ENCODE measurements at places on chromosomes 16 and 17.

DNA sequence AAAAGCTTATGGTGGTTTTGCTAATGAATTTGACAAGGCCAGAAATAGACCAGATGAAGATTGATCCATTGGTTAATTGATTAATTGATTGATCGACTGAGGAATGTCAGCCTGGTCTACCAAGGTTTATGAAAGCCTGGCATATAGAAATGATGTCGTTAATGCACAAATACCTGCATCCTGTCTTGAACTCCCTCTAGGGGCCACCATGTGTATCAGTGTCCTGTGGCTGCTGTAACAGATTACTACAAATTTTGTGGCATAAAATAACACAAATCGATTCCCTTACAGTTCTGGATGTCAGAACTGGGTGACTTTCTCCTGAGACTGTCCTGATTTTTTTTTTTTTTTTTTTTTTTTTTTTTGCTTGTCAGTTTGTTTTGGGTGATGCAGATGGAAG, 553.2 kb downstream of the MAF start:
- no peak for DNase-seq

DNA sequence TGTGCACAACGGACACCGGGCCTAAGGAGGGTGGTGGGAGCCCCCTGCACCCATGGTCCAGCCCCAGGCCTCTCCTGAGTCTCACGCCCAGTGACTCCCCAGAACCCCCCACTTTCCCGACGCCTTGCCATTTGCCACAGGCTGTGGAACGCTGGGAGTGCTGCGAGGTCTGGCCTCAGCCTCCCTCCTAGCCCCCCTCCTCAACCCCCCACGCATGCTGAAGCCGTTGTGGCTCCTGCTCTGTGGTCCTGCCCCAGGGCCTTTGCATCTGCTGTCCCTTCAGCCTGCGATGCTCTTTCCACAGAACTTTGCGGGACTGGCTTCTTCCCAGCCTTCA, 226.0 kb upstream of the GSE1 start:
- no peak for DNase-seq

- DNase-seq, result no peak
Observed at GRCh38 chr17:38894276-38894675, 24.4 kb downstream of the LASP1 start.

DNA sequence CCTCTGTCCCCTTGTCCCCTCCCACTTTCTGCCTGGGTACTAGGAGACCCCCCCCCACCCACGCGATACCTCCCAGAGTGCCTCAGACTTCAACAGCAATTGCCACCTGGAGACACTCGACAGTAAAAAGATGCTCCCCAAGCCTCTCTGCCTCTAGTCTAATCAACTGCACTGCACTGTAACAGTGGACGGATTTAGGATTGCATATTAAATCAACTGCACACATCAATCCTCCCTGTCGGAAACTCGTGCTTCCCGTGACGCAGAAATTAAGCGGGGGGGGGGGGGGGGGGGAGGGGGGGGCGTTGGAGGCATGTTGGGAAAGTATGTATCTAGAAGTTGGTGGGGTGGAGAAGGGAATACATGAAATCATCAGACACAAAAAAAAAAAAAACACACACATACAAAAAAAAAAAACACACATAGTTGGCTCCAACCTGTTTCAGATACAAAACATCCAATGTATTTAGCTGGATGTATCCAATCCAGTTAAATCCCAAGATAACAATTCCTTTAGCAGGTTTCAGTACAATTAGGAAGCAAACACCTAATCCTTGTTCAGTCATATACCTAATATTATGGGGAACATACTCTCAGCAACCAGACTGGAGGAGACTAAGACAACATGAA, 29.7 kb downstream of the FAM222B start:
- no peak for DNase-seq

DNA sequence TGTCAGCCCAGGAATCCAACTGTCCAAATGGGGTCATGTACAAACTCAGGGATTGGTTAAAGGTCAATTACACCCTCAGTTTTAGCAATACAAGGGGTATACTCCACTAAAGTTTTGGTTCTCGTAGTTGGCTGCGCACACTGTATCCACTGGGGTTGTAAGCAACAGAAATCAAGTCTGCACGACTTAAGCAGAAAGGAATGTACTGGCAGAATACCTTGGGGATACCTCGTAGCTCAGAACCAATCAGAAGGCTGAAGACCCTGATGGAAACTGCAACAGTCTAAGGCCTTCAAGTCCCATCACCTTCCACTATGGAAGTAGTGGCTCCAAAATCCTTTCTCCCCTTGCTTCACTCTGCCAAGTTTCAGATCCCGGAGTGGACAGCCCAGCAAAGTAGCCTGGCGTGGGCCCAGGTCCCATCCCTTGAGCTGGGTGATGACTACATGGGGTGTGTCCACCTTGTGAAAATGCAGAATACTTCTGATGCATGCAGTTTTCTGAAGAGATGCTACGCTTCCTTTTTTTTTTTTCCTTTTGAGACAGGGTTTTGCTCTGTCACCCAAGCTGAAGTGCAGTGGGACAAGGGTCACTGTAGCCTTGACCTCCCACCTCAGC, 21.1 kb upstream of the RPH3AL start:
- no peak for DNase-seq

DNA sequence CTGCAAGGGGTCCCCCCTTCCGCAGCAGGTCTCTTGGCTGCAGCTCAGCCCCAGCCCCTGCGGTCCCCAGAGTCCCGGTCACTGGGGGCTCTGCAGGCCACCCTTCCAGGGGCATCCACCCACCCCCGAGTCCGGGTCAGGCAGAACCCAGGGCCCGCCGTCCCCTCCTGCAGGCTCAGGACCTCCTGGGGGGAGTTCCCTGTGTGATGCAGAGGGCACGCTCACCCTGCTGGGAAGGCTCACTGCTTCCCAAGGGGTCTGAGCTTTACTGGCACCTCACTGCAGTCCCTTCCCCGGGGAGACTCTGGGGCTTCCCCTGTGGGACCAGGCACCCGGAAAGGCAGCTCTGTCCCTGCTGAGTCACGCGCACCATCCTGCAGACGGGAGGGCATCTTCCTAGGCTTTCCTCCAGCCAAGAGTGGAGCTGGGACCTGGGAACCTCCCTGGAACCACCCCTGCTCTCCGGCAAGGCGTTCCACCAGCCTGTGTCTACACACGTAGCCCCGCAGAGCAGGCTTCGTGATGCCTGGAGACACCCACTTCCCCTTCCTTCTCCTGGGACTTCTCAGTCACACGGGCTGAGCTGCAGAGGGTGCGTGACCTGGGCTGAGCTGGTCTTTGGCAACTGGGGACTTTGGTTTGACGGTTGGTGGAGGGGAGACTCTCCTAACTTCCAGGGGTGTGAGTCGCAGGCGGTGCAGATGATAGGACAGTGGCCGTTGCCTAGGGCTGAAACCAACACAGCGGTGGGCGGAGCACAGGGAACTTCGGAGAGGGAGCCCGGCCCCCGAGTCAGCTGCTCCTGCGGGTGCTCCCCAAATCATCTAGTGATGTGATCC, 23.4 kb downstream of the SLC25A10 start:
- DNase-seq, result no peak

DNA sequence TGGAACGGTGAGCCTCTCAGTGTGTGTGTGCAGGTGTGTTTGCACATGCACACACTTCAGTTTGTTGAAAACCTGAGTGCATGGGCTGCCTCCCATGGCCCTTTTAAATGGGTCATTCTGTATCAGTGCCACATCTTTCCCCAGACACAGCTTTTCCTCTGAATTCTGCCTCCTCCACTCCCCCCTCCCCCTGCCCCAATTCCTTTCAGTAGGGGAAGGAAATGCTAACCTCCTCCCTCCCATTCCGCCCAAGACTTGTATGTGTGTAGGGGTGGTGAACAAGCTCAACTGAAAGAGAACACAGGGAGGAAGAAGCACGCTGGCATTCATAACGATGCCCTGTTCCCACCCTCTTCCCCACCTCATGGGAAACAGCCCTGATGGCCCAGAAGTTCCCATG, 34.3 kb downstream of the C17orf75 start:
- DNase-seq, result no peak

DNA sequence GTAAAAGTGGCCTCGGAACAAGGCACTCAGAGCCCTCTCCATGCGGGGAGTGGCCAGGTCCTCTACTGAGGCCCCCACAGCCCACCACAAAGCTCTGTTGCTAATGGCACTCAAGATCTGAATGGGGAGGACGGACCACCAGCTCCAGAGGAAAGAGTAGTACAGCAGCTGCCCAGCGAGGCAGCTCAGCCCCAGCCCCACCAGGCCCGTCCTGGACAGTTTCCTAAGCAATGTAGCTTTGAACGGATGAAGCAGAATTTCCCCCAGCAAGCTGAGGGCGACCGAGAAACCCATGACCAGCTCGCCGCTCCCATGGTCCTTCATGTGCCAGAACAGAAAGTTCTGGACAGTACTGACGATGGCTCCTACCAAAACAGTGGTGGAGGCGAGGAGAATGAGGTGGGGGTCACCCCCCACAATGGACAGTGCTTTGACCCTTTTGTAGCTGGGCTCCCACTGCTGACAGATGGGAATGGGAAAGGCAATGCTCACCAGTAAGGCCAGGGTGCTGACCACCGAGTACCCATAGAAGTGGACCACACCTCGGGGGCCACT, 1.5 kb downstream of the MFSD6L start:
- no peak for DNase-seq

DNA sequence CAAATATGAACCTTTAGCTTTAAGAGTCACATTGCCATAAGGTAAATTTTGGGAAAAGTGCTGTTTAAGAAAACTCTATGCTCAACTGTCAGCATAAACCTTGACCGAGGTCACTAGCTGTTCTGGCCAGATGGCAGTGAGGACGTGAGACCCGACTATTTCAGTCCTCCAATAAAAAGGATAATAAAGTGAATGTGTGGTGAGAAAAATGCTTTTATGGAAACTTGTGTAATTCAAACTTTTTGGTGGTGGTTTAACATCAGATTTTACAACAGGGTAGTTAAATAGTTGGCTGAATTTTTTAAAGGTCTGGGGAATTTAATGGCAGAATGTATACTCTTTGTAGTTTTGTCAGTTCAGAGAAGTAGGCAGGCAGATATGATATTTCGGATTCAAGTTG, 391.1 kb downstream of the PMP22 start:
- DNase-seq, result no peak

- DNase-seq, result no peak
Observed at GRCh38 chr17:72282439-72283029, 161.7 kb downstream of the SOX9 start.

DNA sequence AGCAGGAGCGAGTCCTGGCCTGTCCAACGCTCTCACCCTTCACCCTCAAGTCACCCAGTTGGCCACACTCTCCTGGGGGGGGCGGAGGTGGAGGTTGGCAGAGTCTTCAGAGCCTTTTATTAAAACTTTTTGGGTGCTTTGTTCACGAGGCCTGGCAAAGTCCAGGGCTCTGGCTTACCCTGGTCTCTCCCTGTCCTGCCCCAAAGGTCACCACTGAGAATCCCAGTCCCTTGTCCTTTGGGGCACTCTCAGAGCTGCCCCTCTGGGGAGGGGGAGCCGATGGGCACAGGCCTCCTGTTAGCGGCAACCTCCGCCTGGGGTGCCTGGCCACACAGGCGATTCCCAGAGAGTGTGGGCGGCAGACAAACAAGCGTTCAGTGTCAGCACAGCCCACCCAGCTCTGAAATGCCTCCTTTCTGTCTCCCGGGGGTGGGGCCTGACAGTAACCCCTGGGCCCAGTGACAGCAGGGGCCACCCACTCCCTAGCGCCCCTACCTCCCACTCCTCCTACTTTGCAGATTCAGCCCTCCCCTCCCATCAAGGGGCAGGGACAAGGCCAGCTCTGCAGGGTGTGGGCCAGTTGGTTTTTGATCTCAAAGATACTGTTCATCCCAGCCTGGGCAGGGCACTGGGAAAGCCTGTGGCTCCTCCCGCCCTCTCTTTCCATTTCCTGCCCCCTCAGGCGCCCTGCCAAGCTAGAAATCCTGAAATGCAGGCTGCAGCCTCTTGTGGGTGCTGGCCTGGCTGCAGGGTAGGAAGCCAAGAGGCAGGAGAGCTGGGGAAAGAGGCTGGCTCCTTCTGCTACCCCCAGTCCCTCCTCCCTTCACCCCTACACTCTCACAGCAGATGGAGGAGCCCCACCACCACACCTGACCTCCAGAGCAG, 36.6 kb upstream of the EMP2 start:
- DNase-seq, result no peak

DNA sequence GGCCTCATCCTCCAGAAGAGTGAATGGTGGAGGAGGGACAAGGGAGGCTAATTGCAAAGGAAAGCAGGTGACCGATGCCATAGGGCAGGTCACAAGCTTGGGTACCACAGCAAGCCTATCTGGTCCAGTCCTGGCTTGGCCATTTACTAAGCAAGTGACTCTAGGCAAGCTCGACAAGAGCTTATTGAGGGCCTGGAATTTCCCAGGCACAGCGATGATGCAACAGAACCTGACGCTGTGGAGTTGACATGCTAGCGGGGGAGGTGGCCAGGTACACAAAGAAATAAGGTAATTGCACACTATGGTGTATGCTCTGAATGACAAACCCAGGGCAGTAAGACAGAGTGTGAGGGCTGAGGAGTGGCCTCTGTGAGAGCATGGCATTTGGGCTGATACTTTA, 98.5 kb downstream of the PGS1 start:
- no peak for DNase-seq

- DNase-seq, result no peak
Observed at GRCh38 chr17:5485270-5486205, at the start of gene DERL2. DERL2 (minus strand) TSS chr17:5486178; CDS start chr17:5486161, 17 bp downstream.

GRCh38 chr16:27464626-27465482, 62.9 kb downstream of the IL21R start:
- no peak for DNase-seq

DNA sequence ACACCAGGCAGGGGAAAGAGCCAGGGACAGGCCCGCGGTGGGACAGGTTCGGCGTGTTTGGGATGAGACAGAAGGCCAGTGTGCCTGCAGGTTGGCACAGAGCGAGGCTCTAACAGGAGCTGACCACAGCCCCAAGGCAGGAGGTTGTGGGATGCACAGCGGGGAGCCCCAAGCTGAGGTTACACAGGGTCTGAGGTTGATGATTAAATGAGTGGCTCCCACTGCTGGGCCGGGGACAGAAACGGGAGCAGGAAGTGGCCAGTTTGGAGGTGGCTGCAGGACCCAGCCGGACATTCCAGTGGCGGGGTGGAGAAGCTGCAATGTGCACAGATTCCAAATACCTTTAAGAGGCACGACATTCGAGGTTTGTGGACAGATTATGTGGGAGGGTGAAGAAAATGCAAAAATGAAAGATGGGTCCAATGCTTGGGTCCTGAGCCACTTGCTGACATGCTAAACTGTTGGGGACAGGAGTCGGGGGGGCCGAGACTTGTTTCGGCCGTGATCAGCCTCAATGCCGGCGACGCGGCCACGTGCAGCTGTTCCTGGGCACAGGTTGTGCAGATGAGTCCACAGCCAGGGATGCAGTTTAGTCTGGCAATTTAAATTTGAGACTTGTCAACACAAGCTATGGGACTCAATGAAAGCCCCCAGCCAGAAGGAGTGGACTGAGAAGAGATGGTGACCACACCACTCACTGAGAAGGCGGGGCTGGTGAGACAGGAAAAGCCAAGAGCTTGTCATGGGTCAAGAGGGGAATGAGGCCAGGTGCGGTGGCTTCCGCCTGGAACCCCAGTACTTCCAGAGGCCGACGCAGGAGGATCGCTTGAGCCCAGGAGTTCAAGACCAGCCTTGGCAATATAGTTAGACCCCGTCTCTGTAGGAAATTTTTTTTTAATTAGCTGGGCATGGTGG, 8.7 kb downstream of the ENPP7 start:
- no peak for DNase-seq

Data from omental fat pad (tissue), 4 donors.